Activated naive CD4-positive, alpha-beta T cell treated with anti-CD3 and anti-CD28 coated beads, Interleukin-2, amount 50 U/mL, for 72 hours (primary cell): ENCODE measurements at places on chromosomes 4 and X. TPM values are rescaled to one million over a fixed set of nuclear protein-coding genes. Genes with fewer than 3 reads are reported as not detected.

PLCXD1 gene
- 118 TPM for total RNA-seq

DNAAF6 gene
- not detected for total RNA-seq

PRDM8 gene
- total RNA-seq = 3.8 TPM

PNMA3 gene
- total RNA-seq = 3.3 TPM

FGD1 gene
- total RNA-seq = 0.27 TPM

PCSK1N gene
- total RNA-seq = 1.0 TPM

DMRTC1 gene
- not detected for total RNA-seq

ZNF595 gene
- total RNA-seq = 7.7 TPM

BTC gene
- total RNA-seq = not detected

RAPGEF2 gene
- total RNA-seq = 11.1 TPM

ESX1 gene
- total RNA-seq = not detected

FGFBP1 gene
- total RNA-seq = not detected

GCNA gene
- 6.0 TPM for total RNA-seq

NRK gene
- not detected for total RNA-seq

HERC5 gene
- total RNA-seq = 24.8 TPM

HSD17B13 gene
- not detected for total RNA-seq

ABCG2 gene
- not detected for total RNA-seq

IL21 gene
- 16.6 TPM for total RNA-seq

GC gene
- total RNA-seq = not detected

ATP2B3 gene
- not detected for total RNA-seq

S100G gene
- total RNA-seq = not detected

BCOR gene
- total RNA-seq = 48.3 TPM

OR13H1 gene
- total RNA-seq = not detected

MAMLD1 gene
- total RNA-seq = 2.7 TPM

GLRA3 gene
- total RNA-seq = not detected

GABRA4 gene
- total RNA-seq = not detected

LANCL3 gene
- total RNA-seq = 0.53 TPM

INTU gene
- 0.75 TPM for total RNA-seq

PDCL2 gene
- not detected for total RNA-seq

RTL5 gene
- 0.11 TPM for total RNA-seq

TRIM61 gene
- total RNA-seq = 1.1 TPM

PGAM4 gene
- total RNA-seq = not detected

NELFA gene
- 44.8 TPM for total RNA-seq

PFKFB1 gene
- 0.27 TPM for total RNA-seq

ANK2 gene
- 5.4 TPM for total RNA-seq

LONRF3 gene
- total RNA-seq = 5.1 TPM

GYPB gene
- total RNA-seq = not detected

FGFR3 gene
- 0.12 TPM for total RNA-seq

SATL1 gene
- total RNA-seq = not detected

LINC00632 gene
- 0.60 TPM for total RNA-seq

NEUROG2 gene
- not detected for total RNA-seq

FHDC1 gene
- total RNA-seq = 0.14 TPM

TLR6 gene
- total RNA-seq = 3.7 TPM

CBR4 gene
- 22.4 TPM for total RNA-seq

MAP7D2 gene
- 0.18 TPM for total RNA-seq
